ENCODE measurements at places on chromosomes 1 and 21. TPM values are rescaled to one million over a fixed set of nuclear protein-coding genes. Genes with fewer than 3 reads are reported as not detected.

The LORICRIN gene
- not detected for total RNA-seq

The DMBX1 gene
- total RNA-seq: not detected

The SLC25A33 gene
- total RNA-seq: 21.7 TPM

The TAL1 gene
- 0.13 TPM for total RNA-seq

The CACNA1S gene
- not detected for total RNA-seq

The PDPN gene
- 332 TPM for total RNA-seq

The SYTL1 gene
- total RNA-seq: 10.6 TPM

The SEMA6C gene
- 6.3 TPM for total RNA-seq

The DSCAM gene
- 0.33 TPM for total RNA-seq

The CD48 gene
- 0.30 TPM for total RNA-seq

The BRINP3 gene
- 37.9 TPM for total RNA-seq

The IRF6 gene
- 35.3 TPM for total RNA-seq

The RGS8 gene
- total RNA-seq: not detected

The ABCG1 gene
- 7.2 TPM for total RNA-seq

The TLR5 gene
- total RNA-seq: 0.88 TPM

All from hepatocyte (in vitro differentiated cells).